ENCODE measurements at places on chromosomes 6 and 20.

GRCh38 chr20:54355631-54356280, 119.6 kb upstream of the DOK5 start:
- DNase-seq = no peak

GRCh38 chr20:33871362-33871761, 60.2 kb downstream of the CHMP4B start:
- DNase-seq = no peak

DNA sequence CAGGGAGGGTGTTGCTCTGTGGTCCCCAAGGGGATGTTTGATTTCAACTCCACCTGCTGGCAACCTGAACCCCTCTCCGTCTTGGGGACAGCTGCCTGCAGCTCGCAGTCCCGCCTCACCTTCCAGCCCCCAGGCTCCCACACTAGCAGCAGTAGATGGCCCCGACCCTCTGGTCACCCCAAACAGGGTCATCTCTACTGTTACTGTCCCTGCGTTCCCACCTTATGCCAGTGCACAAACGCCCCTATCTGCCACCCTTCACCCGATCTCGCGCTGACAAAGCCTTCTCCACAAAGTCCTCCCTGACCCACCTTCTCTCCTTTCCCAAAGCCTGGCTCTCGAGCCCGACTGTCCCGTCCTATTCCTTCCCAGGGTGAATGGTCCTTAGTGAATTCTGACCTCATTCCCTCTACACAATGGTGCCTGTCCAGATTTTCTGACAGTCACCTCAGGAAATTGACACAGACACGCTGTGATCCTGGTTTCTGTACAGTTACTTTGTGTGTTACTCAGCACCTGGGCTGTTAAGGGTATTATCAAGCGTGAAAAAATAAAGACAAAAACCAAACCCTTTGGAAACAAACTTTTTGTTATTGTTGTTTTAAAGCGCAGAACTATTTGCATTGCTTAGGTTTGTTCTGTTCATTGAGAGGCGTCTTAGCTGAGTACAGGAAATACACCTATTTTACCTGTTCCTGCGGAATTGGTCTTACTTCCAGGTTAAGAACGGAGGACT, 728 bp downstream of the FUT9 start:
- no peak for DNase-seq

- DNase-seq = no peak
These were observed 370.3 kb downstream of the NRN1 start for GRCh38 chr6:5636210-5637030.

DNA sequence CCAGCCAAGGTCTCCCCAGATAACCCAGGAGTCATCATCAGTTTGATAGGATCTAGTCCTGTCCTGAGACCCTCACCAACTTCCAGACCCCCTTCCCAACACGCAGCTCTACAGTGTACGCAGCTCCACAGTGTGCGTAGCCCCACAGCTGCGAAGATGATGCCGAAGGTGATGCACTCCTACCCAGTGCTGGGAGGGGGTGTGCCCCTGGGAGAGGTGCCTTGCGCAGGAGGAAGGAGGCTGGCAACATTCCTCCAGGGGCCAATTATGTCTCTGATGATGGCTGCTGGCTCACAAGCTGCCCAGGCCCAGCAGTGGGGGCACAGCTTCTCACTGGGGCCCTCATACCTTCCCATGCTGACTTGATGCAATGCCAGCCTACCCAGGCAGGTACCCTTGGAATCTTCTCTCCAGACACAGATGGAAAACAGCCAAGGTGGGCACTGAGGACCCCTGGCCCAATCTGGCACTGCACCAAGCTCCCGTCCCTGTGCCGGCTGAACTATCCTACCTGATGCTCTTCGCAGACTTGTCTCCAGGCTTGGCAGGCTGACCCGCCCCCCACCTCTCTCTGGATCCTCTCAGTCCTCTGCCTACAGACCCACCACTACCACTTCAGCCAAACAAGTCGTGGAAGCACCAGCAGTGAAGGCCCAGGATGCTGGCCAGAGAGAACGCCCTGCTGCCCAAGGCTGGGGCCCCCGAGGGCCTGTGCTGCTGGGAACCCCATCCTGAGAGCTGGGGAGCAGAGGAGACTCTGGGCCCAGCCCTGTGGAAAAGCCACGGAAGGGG, 1.4 kb downstream of the ZNF512B start:
- DNase-seq = no peak

GRCh38 chr20:2089447-2089846, 12.2 kb upstream of the STK35 start:
- no peak for DNase-seq

- no peak for DNase-seq
These were observed 30.6 kb upstream of the LMBRD1 start for GRCh38 chr6:69827276-69827893.

DNA sequence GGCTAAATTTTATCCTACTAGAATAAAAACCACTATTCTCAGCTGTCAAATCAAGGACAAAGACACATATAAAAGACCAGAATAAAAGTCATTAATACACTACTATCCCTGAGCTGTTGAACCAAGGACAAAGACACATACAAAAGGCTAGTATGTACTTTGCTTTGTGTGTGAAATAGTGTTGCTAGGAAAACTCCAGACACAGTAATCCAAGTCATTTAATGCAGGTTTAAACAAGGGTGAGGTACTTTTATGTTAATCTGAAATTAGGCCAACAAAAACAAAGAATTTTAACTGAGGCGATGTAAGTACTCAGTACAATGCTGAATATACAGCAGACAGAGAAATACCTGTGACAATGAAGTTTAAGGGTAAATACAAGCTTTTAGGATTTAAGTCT, 18.9 kb downstream of the GCLC start:
- DNase-seq = no peak

GRCh38 chr6:133136177-133136880, 104.8 kb upstream of the EYA4 start:
- no peak for DNase-seq

- no peak for DNase-seq
These were observed 39.9 kb upstream of the RNF8 start for GRCh38 chr6:37313723-37314486.

DNA sequence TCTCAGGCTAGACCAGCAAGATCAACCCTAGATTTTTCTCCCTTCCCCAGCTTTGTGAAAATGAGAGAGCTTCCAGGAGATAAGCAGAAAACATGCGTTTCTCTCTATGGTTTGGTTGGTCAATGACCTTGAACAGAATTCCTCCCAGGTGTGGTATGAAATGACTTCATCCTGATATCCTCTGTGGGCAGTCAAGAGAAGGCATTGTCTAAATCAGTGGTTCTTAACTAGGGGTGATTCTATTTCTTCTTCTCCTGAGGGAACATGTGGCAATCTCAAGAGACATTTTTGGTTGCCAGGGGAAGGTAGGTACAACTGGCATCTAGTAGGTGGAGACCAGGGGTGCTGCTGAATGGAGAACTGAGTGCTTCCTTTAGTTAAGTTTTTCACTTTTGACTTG, 12.4 kb downstream of the IFT52 start:
- no peak for DNase-seq

- DNase-seq = no peak
These were observed 341.2 kb downstream of the ADGRB3 start for GRCh38 chr6:68976260-68976659.

DNA sequence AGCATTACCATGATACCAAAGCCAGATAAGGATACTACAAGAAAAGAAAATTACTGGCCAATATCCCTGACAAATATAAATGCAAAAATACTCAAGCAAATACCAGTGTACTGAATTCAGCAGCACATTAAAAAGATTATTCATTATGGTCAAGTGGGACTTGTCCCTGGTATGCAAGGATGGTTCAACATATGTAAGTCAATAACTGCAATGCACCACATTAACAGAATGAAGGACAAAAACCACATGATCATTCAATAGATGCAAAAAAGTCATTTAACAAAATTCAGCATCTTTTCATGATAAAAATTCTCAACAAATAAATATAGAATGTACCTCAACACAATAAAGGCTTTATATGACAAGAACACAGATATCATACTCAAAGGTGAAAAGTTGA, 9.1 kb upstream of the DEFB125 start:
- no peak for DNase-seq

DNA sequence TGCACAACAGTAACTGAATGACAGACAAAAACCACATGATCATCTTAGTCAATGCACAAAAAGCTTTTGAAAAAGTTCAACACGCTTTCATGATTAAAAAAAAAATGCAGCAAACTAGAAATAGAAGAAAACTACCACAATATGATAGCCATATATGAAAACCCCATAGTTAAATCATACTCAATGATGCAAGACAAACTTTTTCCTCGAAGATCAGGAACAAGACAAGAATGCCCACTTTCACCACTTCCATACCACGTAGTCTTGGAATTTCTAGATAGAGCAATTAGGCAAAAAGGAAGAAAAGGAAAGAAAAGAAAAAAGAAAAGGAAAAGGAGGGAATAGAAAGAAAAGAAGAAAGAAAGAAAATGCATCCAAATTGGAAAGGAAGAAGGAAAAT, 44.6 kb upstream of the SLC23A2 start:
- DNase-seq = no peak

DNA sequence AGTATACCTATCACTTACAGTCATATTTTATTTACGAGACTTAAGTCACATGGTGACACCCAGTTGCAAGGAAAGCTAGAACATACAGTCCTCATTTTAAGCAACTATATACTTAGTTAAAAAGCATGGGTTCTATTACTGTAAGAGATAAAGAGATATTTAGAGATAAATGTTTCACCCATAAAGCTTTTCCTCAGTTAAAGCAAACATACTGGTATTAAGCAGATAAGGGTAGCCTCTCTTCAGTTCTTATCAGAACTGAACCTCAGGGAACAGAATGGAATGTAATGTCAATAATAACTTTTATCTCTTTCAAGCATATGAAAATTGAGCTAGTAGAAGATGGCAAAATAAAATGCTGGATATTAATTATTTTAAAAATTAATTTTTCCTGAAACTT, 9.9 kb upstream of the ASCC3 start:
- DNase-seq = no peak

- DNase-seq = no peak
These were observed 247.4 kb upstream of the RIN2 start for GRCh38 chr20:19510611-19511010.

- DNase-seq = peak; percentile 23
These were observed 728 bp downstream of the PSMA7 start for GRCh38 chr20:62142252-62143080.

- DNase-seq = no peak
These were observed 3.4 kb upstream of the HEY2 start for GRCh38 chr6:125746019-125746414.

GRCh38 chr6:683742-684440, 9.0 kb downstream of the EXOC2 start:
- DNase-seq = no peak

DNA sequence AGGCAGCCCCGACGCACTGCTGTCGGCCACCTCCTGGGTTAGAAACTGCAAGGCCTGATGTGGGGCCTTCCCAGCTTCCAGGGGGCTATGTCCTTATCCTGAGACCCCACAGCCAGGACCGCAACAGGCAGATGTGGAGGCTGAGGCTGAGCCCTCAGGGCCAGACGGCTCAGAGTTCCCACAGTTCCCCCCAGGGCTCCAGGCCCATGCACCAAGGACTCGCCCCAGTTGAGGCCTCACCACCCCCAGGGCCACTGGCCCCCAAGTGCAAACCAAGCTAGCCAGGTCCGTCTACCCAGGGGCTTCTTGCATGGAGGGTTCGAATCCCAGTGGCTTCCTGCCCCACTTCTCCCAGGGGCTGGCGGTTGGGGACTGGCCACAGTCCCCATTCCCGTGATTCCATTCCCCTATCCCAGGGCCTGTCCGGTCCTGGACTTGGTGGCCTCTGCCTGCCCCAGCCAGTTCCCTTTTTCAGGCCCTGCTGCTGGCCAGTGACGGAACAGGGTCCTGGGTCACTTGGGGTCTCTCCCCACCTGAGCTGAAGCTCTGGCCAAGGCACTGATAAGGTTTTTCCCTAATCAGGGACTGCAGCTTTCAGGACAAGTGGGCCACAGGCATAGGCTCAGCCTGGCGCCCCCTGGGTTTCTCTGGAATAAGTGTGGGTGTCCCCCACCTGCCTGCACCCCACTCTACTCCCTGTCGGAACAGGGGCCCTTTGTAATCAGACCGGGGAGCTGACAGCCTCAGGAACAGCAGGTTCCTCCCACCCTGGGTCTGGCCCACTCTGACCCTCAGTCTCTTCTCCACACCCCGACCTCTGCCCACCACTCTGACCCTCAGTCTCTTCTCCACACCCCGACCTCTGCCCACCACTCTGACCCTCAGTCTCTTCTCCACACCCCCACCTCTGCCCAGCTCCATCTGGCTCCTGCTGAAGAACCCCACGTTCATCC, 22.0 kb downstream of the SLCO4A1 start:
- DNase-seq = no peak

DNA sequence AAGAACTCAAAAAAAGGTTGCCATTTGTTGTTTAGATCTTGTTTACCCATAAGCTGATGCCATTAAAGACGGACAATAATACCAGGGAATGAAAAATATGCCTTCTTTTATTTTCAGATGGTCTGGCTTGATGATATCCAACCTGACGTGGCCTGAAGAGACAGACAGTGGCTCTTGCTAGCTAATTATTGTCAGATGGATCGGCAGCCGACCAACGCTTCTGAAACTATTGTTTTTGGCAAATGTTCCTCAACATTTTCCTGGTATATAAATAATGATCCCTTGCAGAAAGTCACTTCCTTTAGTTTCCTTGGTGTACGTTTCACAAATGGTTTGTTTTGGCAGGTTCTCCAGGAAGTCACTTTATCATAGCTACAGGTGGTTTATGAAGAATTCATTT, 290.9 kb upstream of the TSHZ2 start:
- no peak for DNase-seq

DNA sequence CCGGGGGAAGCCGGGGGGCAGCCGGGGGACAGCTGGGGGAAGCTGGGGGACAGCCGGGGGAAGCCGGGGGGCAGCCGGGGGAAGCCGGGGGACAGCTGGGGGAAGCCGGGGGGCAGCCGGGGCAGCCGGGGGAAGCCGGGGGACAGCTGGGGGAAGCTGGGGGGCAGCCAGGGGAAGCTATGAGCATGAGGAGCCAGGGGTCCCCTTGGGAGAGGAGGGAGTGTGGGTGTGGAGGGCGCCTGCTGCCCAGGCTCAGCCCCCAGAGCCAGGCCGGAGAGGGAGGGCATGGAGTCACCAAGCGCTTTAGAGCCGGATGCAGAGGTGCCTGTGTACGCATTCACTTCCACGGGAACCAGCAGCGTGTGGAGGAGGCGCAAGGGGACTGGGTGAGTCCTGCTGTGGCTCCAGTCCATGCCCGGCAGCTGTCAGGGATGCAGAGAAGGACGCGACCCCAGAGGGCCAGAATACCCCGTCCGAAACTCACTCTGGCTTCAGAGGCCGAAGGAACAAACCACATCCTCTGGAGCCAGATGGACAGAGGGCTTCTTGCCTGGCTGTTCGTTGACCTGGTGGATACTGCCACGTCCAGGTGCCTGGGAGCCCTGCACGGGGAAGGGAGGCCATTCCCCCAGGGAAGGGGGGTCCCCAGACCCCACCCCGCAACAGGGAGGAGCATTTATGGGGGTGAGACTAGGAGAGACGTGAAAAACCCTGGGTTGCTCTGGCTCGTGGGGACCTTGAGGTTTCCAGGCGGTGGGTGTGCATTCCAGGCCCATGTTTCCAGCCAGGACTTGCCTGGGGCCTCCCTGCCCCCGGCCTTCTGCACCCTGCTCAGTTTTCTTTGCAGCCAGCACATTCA, 26.5 kb upstream of the DACT2 start:
- DNase-seq = no peak

GRCh38 chr6:156827382-156827781, 50.2 kb downstream of the ARID1B start:
- DNase-seq = no peak

Data from stimulated activated CD4-positive, alpha-beta T cell treated with anti-CD3 and anti-CD28 coated beads, Interleukin-12 subunit alpha, Interleukin-12 subunit beta, amount 100 ng/mL, for 4 hours (primary cell).